ENCODE measurements at places on chromosomes 11 and 22.
A peak's percentile ranks its signal among the peaks of the same experiment; 100 is the strongest.

GRCh38 chr22:28620244-28620922 is 59.3 kb downstream of the TTC28 start:
- no peak for DNase-seq

- peak; percentile 95 for DNase-seq
Measured at GRCh38 chr11:112882494-112883381, 78.5 kb upstream of the NCAM1 start.

GRCh38 chr22:22046370-22046769 is 63.8 kb upstream of the TOP3B start:
- no peak for DNase-seq

GRCh38 chr11:97354026-97354425 is 964.2 kb downstream of the JRKL start:
- no peak for DNase-seq

DNA sequence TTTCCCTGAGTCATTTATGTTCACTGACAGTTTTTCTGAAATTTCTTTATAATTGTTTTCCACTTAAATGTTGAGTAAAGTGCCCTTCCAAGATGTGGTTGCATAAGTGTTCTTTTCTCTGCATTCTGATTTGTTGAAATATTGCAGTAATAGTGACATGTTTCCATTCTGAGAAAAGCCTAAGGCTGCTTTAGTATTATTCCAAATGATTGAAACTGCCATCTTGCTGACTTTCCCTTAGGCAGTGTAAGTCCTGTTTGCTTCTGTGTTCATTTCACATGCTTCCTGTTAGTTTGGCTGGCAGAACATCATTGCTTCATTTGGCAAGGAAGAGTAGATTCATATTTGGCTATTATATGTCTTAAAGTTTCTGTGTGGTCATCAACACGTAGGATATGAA is 146.5 kb downstream of the ELP4 start:
- no peak for DNase-seq

Data from umbilical cord (tissue), 2 donors.